ENCODE measurements at places on chromosomes 13 and 19. TPM values are rescaled to one million over a fixed set of nuclear protein-coding genes. Genes with fewer than 3 reads are reported as not detected.

DNA sequence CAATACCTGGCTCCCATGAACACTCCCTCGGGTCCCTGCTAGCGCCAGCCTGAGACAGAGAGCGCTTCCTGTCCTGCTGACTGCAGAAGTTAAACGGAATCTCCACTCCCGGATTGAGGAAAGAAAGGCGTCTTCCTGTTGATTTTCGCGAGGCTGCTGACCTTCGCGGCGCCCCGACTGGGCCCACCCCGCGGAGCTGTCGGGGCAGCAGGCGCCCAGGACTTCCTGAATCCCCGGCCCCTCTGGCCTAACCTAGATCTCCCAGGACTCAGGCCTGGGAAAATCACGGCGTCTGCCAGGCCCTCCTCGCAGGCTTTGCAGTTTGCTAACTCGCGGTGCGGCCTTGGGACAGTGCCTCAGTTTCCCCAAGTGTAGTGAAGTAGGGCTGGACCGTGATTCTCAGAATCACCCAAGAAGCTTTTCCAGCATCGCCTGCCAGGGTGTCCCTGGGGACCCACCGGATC is 108.8 kb downstream of the KCTD15 start:
- DNase-seq = no peak

- DNase-seq = no peak
These were observed 44.5 kb upstream of the PARP4 start for GRCh38 chr13:24557081-24557480.

DNA sequence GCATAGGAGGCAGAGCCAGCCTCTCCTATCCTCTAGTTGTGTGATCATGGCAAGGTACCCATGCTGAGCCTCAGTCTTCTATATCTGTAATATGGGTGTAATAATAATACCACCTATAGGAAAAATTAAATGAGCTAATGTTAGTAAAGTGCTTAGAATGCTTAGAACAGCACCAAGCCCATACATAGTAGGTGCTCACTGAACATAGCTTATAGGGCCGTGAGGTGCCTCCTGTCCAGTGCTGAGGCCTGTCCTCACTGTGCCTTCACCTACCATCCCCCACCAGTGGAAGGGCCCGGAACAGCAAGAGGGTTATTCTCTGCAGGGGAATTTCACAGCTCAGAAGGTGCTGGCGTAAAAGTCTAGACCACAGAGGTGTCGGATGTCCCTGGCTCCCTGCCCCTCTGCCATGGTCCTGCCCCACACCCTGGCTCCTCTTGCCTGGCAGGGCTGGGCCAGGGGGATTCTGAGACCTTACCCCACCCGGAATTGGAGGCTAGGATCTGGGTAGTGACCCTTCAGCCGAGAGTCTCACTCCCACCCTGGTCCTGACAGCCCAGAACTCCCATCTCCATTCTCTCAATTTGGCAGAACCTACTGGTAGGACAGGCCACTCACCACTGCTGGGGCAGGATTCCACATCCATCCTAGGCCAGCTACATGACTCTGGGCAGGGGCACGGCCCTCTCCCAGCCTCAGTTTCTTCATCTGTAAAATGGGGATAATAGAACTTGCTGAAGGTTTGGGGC is 2.2 kb upstream of the SCN1B start:
- no peak for DNase-seq

- DNase-seq = peak; percentile 88
These were observed 27.7 kb downstream of the ZNF844 start for GRCh38 chr19:12092065-12092867.

DNA sequence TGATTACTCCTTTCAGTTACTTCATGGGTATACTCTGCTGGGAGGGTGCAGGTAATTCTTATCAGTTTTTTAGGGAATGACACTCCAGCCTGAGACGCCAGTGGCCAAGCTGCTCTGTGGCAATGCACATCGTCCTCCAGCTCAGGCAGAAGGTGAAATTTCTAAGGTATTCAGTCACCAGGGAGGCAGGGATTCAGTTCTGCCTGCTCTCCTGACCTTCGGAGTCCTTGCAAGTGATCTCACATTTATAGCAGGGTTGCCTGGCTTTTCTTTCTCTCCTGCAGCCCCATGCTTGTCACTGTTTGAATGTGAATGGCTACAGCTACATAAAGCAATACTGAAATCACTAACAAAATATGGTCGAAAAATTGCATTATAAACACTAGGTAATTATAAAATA is 1447.5 kb downstream of the EFNB2 start:
- DNase-seq = peak; percentile 6

DNA sequence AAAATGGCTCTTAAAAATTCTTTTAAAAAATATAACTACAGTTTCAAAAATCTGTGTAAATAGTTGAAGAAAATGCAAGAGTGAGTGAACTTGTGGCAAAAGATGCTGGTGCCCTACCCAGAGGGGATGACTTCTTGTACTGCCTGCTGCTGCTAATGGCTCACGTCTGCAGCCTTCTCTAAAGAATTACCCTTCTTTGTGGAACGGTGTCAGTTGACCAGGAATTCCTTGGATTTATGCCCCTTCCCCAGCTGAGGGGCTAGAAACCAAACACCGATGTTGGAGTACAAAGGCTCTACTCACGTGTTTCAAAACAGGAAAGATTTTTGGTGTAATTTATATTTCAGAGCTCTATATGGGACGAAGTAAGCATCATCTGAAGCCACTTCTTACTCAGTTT is 1582.8 kb downstream of the OLFM4 start:
- no peak for DNase-seq

LMTK3 gene
- 27.6 TPM for polyA plus RNA-seq

GRCh38 chr13:95323930-95324662 is 22.8 kb upstream of the ABCC4 start:
- no peak for DNase-seq

NKPD1 gene
- 0.42 TPM for polyA plus RNA-seq

DNA sequence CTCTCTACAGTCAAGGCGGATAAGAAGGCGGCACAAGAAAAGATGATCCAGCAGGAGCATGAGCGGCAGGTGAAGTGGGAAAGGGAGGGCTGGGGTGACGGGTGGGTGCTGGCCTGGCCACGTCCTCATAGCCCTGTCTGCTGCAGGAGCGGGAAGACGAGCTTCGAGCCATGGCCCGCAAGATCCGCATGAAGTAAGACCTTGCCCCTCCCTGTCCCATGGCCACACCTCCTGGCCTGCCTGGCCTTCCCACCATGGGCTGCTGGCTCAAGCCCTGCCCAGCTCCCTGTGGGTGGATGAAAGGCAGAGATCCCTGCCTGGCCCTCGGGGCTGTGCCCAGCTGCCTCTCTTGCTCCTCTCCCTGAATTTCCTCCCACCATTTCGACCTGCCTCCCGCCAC is 7.2 kb downstream of the ZNF296 start:
- no peak for DNase-seq

DNA sequence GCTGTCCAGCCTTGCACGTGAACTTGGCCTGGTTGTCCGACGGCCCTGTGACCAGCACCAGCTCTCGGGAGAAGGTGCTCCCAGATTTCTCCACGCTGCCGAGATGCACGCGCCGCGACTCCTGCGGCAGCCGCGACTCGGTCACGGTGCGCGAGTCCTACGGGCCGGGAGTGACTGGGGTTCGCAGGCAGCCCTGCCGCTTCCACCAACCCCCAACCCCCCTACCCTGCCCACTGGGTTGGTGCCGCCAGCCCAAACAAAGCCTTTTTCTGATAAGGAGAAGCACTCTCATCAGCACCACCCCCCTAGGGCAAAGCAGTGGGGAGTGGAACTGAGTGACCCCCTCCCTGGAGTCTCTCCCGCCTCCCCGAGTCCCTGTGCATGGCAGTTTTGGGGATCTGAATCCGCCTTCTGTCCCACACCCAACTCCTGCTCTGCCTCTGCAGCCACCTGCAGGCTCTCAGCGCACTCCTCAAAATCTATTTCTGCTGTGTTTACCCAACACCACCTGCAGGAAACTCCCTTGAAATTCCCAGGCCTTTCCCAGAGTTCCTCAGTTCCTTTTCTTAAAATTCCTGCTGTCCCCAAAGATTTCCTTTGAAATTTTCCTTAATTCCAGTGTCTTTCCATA is 6.2 kb downstream of the NPHS1 start:
- DNase-seq = no peak

GPX4 gene
- polyA plus RNA-seq = 1,257 TPM

All from brain (organoid and tissue), 16 donors.